ENCODE measurements at places on chromosomes 6 and 20.

- no peak for DNase-seq
Observed at GRCh38 chr6:70157086-70157485, 145.8 kb downstream of the COL9A1 start.

DNA sequence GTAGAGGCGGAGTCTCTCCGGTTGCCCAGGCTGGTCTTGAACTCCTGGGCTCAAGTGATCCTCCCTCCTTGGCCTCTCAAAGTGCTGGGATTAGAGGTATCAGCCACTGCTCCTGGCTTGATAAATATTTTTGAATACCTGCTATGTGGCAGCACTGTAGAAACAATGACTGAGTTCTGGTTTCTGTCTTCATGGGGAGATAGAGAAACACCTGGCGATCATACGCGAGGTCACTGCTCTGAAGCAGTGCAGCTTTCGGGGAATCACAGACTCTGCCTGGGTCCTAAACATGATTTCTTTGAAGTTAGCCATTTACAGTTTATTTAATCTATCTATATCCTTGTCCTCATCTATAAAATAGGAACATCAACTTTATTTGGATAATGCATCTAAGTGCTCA is 31.2 kb downstream of the DOK5 start:
- DNase-seq, result no peak

DNA sequence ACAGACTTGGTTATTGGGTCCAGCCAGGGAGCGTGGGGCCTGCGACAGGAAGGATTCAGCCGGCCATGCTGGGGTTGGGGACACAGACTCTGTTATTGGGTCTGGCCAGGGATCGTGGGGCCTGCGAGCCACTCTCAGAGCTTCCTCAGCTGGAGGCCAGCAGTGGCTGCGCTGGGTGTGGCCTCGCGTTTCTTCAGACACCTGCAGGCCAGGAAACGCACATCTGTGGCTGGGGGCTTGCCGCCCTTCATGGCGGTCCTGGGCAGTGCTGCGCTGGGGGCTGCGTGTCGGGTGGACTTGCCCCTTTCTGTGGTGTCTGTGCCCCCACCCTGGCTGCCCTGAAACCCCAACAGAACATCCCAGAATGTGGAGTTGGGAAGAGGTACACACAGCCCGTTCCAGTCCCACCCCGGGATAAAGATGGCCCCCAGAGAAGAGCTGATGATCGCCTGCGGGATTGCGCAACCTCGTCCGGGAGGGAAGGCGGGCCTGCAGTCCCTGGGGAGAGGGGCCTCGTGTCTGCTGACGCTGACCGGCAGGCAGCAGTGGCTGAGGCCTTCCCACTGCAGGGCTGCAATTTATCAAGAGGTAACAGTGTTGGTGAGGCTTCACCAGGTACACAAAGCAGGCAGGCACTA is 16.9 kb upstream of the MTG2 start:
- no peak for DNase-seq

DNA sequence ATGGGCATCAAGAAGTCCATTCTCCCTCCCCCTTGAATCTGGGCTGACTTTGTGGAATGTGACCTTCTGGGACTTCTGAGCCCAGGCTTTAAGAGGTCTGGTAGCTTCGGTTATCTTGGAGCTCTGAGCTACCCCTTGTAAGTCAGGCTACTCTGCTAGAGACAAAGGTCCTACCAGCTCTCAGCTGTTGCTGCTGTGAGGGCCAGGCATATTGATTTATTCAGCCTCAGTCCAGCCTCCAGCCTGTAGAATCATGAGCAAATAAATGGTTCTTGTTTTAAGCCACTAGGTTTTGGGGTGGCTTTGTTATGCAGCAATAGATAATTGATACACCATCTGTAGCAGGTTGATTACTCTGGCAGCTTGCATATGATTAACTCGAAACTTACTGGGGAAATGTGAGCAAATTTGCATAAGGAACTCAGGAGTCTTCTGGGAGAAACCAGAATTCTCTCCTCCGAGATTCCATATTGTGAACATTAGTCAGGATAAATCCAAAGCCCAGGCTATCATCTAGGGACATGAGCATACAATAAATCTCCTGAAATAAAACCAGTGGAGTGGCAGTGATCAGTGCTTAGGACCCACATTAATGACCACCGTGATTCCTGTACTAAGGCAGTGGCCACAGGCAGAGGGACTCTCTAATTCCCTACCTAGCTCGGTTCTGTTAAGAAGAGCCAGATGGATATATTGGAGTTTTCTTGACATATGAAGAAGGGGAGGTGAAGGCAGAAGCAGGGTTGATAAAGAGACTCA is 336.1 kb downstream of the CDC5L start:
- DNase-seq, result no peak

- DNase-seq, result no peak
Observed at GRCh38 chr6:130958468-130958867, 104.6 kb downstream of the EPB41L2 start.

GRCh38 chr6:158010591-158011477 is 29.2 kb downstream of the SYNJ2 start:
- DNase-seq, result no peak

GRCh38 chr6:9523462-9523861 is 891.4 kb downstream of the TFAP2A start:
- no peak for DNase-seq

DNA sequence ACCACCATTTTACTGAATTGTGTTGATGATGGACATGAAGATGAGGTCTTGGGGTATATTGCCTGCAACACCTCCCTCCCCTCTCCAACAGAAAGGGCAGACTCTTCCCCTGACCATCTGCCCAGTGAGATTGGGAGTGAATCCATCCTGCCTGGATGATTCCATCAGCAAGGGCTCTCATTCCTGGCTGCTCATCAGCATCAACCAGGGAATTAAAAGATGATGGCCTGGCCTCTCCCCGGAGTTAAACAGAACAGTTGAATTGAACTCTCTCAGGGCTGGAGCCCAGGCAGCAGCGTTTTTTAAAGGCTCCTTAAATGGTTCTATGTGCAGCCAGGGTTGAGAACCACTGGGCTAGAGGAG is 14.6 kb upstream of the MRPS18A start:
- DNase-seq, result no peak

DNA sequence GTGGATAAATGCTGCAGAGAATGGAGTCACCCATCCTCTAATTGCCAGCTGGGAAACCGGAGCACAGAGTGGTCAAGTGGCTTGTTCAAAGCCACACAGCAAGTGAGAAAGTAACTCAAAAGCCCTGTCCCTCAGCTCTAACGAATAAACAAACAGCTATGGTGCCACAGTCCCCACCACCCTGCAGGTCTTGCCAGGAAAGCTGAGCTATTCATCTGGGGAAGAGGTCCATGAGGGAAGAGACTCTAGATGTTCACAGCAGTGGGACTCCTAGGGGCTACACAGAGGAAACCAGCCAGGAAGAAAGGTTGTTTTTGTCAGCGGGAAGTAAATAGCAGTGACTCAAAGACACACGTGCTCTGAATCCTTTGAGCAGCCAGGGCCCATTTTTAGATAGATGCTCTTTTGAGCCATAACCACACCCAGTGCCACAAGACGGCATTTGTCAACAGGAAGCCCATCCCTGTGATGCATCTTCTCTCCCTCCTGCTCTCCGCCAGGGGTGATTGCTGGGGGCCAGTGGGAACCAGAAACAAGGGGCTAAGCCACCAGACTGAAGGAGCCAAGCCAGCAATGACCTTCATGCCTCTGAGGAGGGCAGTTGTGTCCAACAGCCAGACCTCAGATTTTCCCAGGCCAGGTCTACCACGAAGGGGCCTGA is 32.4 kb upstream of the TCP11 start:
- peak; percentile 5 for DNase-seq

DNA sequence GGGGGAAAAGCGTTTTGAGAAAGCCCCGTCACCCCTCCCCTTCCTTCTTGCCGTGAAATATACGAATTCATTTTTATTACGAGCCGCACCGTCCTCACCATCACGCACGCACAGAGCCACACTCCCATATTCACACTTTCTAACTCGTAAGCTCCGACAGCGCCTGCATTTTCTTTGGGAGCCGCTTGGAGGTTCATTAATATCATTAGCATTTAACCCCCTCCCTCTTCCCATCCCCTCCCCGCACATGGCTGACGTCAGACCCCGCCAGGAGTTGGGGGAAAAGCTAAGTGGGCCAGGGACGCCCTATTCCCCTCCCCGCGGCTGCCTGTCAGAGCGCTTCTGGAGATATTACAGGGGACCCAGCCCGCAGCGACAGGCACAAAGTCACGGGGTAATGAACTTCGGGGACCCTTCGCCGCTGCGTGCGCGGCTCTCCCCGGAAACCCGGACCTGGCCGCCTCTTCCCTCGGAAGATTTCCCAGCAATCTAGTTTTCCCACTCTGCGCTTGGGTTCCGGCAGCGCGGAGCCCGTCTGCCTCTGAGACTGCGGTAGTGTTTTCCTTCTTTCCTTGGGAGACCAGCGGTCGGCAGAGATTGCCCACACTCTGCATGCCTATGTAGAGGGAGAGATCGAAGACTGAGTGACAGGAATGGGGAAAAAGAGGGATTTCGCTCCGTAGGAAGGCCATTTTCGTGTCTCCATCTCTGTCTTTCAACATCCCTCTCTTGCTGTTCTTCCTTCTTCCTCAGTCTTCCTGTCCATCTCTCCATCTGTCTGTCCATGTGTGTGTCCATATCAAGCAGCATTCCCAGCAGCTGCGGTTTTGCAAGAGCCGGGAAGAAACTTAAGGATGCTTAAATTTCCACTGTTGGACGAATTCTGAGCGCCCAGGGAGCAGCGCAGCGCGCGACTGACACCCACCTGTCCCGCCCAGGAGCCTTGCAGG is at the start of gene NR2E1:
TSS of gene NR2E1 (plus strand) at position 309 of the 950 bp plus-strand sequence. CDS start 744 bp downstream, outside the sequence.
- no peak for DNase-seq

GRCh38 chr20:7392542-7393206 is 547.6 kb downstream of the HAO1 start:
- DNase-seq, result no peak

GRCh38 chr20:49937027-49937929 is 1.1 kb downstream of the RNF114 start:
- peak; percentile 31 for DNase-seq

- no peak for DNase-seq
Observed at GRCh38 chr6:169312658-169313346, 59.2 kb upstream of the THBS2 start.

GRCh38 chr6:37565267-37566110 is 65.8 kb upstream of the CCDC167 start:
- no peak for DNase-seq

GRCh38 chr20:51028616-51029212 is 5.8 kb upstream of the KCNG1 start:
- no peak for DNase-seq

GRCh38 chr6:158907931-158908330 is 88.8 kb upstream of the EZR start:
- no peak for DNase-seq

DNA sequence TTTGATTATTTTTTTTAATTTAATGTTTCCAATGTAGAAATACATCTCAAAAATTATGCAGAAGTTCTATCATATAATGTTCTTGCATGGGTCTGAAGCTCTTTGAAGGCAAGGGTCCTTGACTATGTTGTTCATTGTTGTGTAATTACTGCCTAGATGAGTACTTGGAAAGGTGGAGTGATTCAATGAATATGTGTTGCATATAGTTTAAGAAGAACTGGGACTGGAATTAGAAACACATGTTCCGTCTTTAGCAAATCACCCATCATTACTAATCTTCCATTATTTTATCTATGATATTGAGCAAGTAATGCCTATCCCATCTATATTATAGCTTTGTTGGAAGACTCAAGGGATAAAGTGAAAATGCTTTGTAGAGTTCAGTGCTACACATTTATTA is 147.3 kb downstream of the LAMA2 start:
- DNase-seq, result no peak

DNA sequence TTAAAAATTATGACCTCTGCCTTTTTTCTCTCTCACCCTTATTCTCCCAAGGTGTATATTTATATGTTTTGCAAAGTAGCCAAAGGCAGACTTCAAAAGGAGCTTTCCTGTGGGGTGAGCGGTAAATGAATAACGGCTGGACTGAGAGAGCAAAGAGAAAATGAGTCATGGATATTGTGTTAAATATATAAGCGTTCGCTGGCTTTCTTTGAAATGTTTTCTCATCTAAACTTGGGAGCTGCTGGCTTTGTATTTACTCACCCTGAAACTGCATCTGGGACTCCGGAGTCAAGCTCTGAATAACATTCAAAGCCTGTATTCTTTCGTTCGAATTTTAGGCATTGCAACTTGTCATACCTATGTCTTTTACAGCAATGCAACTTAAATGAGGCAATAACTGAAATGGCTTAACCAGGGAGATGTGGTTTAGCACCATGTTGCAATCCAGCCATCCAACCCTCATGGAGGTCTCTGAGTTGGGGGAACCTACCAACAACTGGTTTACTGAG is 32.0 kb downstream of the ATXN1 start:
- no peak for DNase-seq

DNA sequence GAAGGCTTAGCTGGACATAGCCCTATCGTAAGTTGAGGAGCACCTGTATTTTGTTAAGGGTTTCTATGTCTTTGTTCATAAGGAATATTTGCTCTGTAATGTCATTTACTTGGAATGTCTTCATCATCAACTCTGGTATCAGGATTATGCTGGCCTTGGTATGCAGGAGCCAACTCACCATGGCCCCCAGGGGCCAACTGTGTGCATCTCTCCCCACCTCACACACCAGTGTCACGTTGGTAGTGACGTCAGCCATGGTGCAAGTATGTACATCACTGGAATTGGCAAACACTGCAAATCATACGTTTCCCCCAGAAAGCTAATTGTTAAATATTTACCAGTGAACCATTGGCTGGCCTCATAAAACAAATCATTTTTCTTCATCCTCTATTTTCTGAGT is 70.8 kb downstream of the YTHDF1 start:
- DNase-seq, result no peak

DNA sequence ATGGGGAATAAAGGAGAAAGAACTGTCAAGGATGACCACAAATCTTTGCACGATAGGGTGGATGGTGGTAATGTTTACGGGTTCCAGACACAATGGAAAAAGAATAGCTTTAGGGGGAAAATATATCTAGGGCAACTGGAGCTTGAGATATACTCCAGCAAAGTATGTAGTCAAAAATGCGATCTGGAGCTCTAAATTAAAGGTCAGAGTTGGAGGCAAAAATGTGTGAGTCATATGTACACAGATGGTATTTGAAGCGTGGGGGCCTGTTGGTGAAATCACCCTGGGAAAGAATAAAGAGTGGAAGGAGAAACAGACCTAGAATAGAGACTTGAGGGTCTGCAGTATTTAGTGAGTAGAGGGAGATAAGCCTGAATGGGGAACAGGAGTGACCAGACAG is 633.9 kb upstream of the CHD6 start:
- no peak for DNase-seq

DNA sequence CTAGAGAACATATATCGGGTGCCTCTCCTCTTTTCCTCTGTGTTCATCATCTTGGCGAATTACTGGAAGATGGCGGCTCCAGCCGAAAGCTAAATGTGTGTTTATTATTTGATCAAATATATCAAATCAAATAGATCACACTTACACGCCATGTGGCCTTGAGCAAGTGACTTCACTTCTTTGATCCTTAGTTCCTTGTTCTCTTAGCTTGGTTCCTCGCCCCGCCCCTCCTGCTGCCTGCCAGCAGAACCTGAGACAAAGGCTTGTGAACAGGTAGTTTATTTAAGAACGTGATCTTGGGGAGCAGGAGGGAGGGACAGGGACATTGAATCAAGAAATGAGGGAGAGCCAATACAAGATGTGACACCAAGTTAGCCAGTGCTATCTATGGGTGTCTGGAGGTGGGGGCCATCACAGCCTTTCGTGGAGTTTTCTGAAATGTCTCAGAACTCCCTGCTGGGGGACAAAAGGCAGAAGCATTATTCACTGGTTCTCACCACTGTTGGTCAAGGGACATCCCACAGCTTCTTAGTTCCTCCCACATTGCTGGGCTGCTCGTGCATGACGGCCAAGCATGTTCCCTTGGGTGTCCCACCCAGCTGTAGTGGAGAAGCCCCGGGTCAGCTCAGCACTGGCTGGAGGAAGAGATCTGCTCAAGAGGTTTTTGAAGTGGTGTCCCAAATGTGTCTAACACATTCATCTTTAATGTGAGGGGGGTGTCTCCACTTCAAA is 44.9 kb upstream of the RNF24 start:
- DNase-seq, result no peak

Measured in CD4-positive, alpha-beta T cell treated with Interleukin-21 for 1 hour (primary cell).